Type B pancreatic cell (in vitro differentiated cells): ENCODE measurements at places on chromosomes 1 and 21.
A peak's percentile ranks its signal among the peaks of the same experiment; 100 is the strongest.

DNA sequence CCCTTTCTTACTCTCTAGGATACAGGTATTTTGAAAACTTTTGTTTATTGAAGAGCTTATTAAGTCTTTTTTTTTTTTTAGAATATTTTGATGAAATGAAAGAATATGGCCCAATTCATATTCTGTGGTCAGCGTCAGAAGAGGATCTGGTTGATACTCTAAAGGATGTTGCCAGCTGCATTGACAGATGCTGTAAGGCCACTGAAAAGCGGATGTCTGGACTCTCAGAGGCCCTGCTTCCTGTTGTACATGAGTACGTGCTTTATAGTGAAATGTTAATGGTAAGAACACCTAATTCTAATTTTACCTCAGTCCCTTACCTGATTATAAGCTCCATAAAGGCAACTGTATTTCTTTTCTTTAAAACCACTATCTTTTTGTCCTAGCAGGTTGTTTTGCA, 37.1 kb downstream of the SNX7 start:
- no peak for DNase-seq
- peaks cover 4% of the 10 kb centered on the region for H3K36me3 ChIP-seq
- H3K4me3 ChIP-seq: no peak overlapping the region

DNA sequence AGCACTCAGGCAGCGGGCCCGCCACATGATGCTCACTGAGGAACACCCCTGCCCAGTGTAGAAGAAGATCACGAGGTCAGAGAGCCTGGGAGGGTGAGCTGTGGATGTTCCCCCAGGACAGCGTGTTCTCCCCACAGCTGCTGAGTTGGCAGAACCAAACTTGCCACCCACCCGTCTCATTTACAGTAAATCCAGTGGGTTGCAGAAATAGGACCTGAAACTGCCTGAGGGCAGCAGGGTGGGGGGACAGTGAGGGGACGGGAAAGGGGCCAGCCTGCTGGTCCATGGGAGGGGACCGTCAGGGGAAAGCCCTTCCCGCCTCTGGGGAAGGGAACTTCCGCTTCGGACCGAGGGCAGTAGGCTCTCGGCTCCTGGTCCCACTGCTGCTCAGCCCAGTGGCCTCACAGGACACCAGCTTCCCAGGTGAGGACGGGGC, at the start of gene C1QB:
C1QB (plus strand) TSS at position 356 of the 436 bp plus-strand sequence. CDS start 6,227 bp downstream, outside the sequence.
- H3K27me3 ChIP-seq: peaks cover 34% of the 10 kb centered on the region
- H3K4me1 ChIP-seq: peaks cover 11% of the 10 kb centered on the region
- DNase-seq: no peak
- H3K27ac ChIP-seq: no peak within 1 kb of the TSS

DNA sequence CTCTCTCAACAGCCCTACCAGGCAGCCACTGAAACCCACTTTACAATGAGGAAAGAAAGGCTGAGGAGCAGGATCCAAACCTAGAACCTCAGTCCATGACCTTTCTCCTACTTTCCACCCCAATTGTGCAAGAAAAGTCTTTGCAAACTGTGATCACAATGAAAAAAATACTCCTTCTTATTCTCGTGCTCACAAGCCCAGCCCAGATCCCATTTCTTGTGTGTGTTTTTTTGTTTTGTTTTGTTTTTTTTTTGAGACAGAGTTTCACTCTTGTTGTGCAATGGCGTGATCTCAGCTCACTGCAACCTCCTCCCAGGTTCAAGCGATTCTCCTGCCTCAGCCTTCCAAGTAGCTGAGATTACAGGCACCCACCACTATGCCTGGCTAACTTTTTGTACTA, 97.7 kb downstream of the CRYAA start:
- H3K27ac ChIP-seq: no peak overlapping the region
- DNase-seq: no peak
- H3K4me1 ChIP-seq: peaks cover 6% of the 10 kb centered on the region
- H3K4me3 ChIP-seq: no peak overlapping the region

GRCh38 chr21:32772281-32773047, 909 bp upstream of the PAXBP1 start:
- no peak for DNase-seq
- peaks cover 23% of the 10 kb centered on the region for H3K36me3 ChIP-seq
- H3K4me1 ChIP-seq: peaks cover 35% of the 10 kb centered on the region

- H3K4me3 ChIP-seq: no peak overlapping the region
- DNase-seq: no peak
- peaks cover 16% of the 10 kb centered on the region for H3K27me3 ChIP-seq
Observed at GRCh38 chr1:5720484-5720883, 271.7 kb downstream of the NPHP4 start.

DNA sequence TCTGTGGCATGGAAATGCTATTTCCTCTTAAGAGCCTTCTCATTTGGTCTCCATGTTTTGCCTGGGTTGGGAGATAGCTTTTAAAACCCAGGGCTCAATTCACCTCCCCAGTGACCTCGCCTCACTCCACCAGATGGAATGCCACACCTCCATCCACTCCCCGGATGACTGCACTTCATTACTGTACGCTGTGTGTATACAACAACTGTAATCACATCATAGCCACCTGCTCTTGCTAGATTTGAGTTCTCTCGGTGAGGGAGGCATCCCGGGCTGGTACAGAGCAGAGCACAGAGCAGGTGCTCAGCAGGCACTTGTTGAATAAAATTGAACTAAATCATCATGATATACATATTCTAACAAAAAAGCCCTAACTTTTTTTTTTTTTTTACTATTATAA, 26.0 kb downstream of the SDE2 start:
- H3K27ac ChIP-seq: no peak overlapping the region
- no peaks in the 10 kb centered on the region for H3K27me3 ChIP-seq
- no peak overlapping the region for H3K4me3 ChIP-seq
- H3K4me1 ChIP-seq: peaks cover 3% of the 10 kb centered on the region

- no peak overlapping the region for H3K4me3 ChIP-seq
- no peak overlapping the region for H3K27ac ChIP-seq
- no peaks in the 10 kb centered on the region for H3K36me3 ChIP-seq
- peaks cover 4% of the 10 kb centered on the region for H3K4me1 ChIP-seq
Observed at GRCh38 chr21:21971384-21971783, 973.2 kb downstream of the NCAM2 start.

DNA sequence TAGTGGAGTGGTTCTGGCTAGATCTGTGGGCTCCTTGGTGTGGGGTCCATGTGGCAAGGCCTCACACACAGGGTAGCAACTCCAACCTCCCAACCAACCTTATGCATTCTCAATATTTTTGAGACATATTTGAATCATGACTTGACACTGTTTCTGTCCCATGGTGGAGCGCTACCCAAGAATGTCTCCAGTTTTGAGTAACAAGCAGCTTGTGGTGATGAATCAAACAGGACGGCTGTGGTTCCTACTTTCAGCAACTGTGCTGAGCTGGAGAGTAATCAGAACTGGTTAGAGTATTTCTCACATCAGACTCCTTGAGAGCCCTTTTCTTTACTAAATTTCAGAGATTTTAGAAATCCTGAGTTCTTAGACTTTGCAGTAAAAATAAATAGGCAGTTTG, 3.1 kb downstream of the LCE3D start:
- no peaks in the 10 kb centered on the region for H3K4me1 ChIP-seq
- no peak for DNase-seq
- no peak overlapping the region for H3K4me3 ChIP-seq
- H3K27ac ChIP-seq: no peak overlapping the region
- no peaks in the 10 kb centered on the region for H3K36me3 ChIP-seq
- H3K27me3 ChIP-seq: no peaks in the 10 kb centered on the region

DNA sequence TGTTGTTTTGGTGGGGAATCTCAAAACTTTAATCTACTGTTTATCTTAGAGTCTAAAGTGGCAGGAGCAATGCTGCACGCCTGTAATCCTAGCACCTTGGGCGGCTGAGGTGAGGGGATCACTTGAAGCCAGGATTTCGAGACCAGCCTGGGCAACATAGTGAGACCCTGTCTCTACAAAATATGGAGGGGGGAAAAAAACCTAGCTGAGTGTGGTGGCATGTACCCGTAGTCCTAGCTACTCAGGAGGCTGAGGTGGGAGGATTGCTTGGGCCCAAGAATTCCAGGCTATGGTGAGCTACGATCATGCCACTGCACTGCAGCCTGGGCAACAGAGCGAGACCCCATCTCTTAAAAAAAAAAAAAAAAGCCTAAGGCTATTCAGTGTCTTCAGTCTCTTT, 38.1 kb downstream of the POFUT2 start:
- H3K27me3 ChIP-seq: peaks cover 8% of the 10 kb centered on the region
- H3K4me1 ChIP-seq: peaks cover 14% of the 10 kb centered on the region
- DNase-seq: no peak
- H3K27ac ChIP-seq: no peak overlapping the region
- no peaks in the 10 kb centered on the region for H3K36me3 ChIP-seq

GRCh38 chr1:52590266-52590665, 11.9 kb upstream of the GPX7 start:
- no peak for DNase-seq
- no peaks in the 10 kb centered on the region for H3K36me3 ChIP-seq
- H3K27ac ChIP-seq: peak overlapping the region; percentile 3
- peak overlapping the region; percentile 40 for H3K4me3 ChIP-seq
- H3K27me3 ChIP-seq: no peaks in the 10 kb centered on the region
- peaks cover 45% of the 10 kb centered on the region for H3K4me1 ChIP-seq

GRCh38 chr1:219466766-219467165, 146.1 kb downstream of the ZC3H11B start:
- no peak overlapping the region for H3K4me3 ChIP-seq
- no peaks in the 10 kb centered on the region for H3K36me3 ChIP-seq
- H3K27me3 ChIP-seq: no peaks in the 10 kb centered on the region
- H3K4me1 ChIP-seq: peaks cover 3% of the 10 kb centered on the region

GRCh38 chr1:17875882-17876280, 120.7 kb downstream of the ACTL8 start:
- H3K36me3 ChIP-seq: no peaks in the 10 kb centered on the region
- DNase-seq: no peak
- no peak overlapping the region for H3K27ac ChIP-seq
- H3K4me1 ChIP-seq: no peaks in the 10 kb centered on the region
- peaks cover 27% of the 10 kb centered on the region for H3K27me3 ChIP-seq
- no peak overlapping the region for H3K4me3 ChIP-seq

GRCh38 chr1:51170342-51170741, 65.7 kb upstream of the RNF11 start:
- peaks cover 11% of the 10 kb centered on the region for H3K27me3 ChIP-seq
- H3K4me1 ChIP-seq: no peaks in the 10 kb centered on the region

- H3K36me3 ChIP-seq: no peaks in the 10 kb centered on the region
- peaks cover 8% of the 10 kb centered on the region for H3K27me3 ChIP-seq
- no peak overlapping the region for H3K27ac ChIP-seq
- H3K4me1 ChIP-seq: peaks cover 11% of the 10 kb centered on the region
- peak; percentile 86 for DNase-seq
- no peak overlapping the region for H3K4me3 ChIP-seq
Observed at GRCh38 chr1:147890177-147890790, 12.3 kb upstream of the GJA8 start.

DNA sequence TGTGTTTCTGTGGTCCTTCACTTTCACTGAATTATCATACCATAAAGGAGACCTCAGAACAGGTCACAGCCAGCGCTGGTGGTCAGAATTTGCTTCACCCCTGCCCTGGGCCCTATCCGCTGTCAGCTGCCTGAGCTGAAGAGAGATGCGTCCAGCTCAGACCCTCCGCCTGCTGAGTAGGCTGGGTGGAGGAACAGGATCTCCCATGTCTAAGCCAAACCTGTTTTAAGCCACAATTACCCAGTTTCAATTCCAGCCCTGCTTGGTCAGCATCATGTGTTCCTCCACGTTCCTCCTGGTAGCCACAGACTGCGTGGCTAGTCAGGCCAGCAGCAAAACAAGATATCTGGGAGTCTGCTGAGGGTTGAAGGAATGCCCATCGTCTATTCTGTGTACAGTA, 13.5 kb upstream of the BGLAP start:
- H3K27ac ChIP-seq: no peak overlapping the region
- peaks cover 5% of the 10 kb centered on the region for H3K4me1 ChIP-seq
- H3K36me3 ChIP-seq: peaks cover 15% of the 10 kb centered on the region
- no peak for DNase-seq

DNA sequence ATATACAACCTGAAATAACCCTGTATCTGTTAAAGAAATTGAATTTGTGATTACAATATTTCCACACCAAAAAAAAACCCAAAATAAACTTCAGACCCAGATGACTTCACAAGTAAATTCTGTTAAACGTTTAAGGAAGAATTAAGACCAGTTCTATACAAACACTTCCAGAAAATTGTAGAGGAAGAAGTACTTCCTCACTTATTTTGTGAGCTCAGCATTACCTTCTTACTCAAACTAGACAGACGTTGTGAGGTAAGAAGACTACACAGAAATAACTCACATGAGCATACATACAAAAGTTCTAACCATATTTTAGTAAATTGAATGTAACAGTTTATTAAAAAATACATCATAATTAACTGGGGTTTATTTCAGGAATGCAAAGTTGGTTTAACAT, 18.8 kb downstream of the RALGPS2 start:
- peaks cover 48% of the 10 kb centered on the region for H3K36me3 ChIP-seq
- no peak for DNase-seq
- peaks cover 6% of the 10 kb centered on the region for H3K4me1 ChIP-seq
- H3K27ac ChIP-seq: no peak overlapping the region
- H3K27me3 ChIP-seq: no peaks in the 10 kb centered on the region

GRCh38 chr1:220882061-220882891, 3.0 kb downstream of the HLX start:
- no peaks in the 10 kb centered on the region for H3K36me3 ChIP-seq
- peaks cover 95% of the 10 kb centered on the region for H3K27me3 ChIP-seq
- H3K4me1 ChIP-seq: peaks cover 22% of the 10 kb centered on the region
- peak overlapping the region; percentile 57 for H3K4me3 ChIP-seq
- no peak for DNase-seq
- H3K27ac ChIP-seq: peak overlapping the region; percentile 51

- H3K27ac ChIP-seq: no peak overlapping the region
- no peak overlapping the region for H3K4me3 ChIP-seq
- no peaks in the 10 kb centered on the region for H3K36me3 ChIP-seq
Observed at GRCh38 chr1:89286549-89287180, 14.0 kb upstream of the GBP5 start.

- peaks cover 9% of the 10 kb centered on the region for H3K36me3 ChIP-seq
- H3K27ac ChIP-seq: peak overlapping the region; percentile 0
- DNase-seq: no peak
- peaks cover 16% of the 10 kb centered on the region for H3K4me1 ChIP-seq
- H3K27me3 ChIP-seq: peaks cover 11% of the 10 kb centered on the region
Observed at GRCh38 chr1:220811695-220812094, 25.0 kb downstream of the MTARC1 start.

- peaks cover 8% of the 10 kb centered on the region for H3K27me3 ChIP-seq
- no peak overlapping the region for H3K27ac ChIP-seq
- DNase-seq: no peak
- H3K4me3 ChIP-seq: no peak overlapping the region
- H3K36me3 ChIP-seq: no peaks in the 10 kb centered on the region
- peaks cover 7% of the 10 kb centered on the region for H3K4me1 ChIP-seq
Observed at GRCh38 chr1:184187097-184187496, 135.6 kb downstream of the TSEN15 start.

GRCh38 chr1:90044346-90044745, 49.4 kb downstream of the ZNF326 start:
- peaks cover 7% of the 10 kb centered on the region for H3K4me1 ChIP-seq
- no peaks in the 10 kb centered on the region for H3K36me3 ChIP-seq
- H3K27ac ChIP-seq: no peak overlapping the region
- no peak for DNase-seq
